ENCODE measurements at places on chromosomes 11 and 22.

- DNase-seq = no peak
Measured at GRCh38 chr22:30254314-30254713, 7.8 kb upstream of the LIF start.

- no peak for DNase-seq
Measured at GRCh38 chr22:22099194-22099486, 116.6 kb upstream of the TOP3B start.

DNA sequence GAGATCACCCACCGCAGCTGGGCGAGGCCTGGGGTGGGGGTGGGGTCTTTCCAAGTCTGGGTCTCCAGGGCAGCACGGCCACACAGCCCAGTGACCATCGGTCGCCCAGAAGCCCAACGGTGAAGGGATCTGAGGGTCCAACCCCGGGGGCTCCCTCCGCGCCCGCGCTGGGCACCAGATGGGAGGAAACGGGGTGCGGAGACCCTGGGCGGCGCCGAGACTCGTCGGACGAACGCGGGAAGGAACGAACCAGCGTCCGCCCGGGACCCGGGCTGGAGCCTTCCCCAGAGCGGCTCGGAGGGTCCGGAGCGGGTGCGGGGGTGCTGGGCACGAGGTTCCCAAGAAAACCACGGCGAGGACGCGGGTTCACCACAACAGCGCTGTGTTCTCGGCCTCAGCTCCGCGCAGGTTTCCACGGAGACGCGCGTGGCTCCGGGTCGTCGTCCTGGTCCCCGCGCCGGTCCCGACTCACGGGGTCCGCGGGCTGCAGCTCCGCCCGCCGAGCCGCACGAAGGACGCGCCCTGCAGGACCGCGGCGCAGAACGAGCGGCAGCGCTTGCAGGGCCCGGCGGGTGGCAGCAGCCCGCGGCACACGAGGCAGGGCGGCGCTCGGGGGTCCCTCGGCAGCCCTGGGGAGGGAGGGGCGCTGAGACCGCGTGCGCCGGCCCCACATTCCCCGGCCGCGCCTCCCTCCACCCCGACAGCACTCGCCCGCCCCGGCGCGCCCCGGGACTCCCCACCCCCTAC lies 2.3 kb upstream of the IL17REL start:
- DNase-seq = no peak

DNA sequence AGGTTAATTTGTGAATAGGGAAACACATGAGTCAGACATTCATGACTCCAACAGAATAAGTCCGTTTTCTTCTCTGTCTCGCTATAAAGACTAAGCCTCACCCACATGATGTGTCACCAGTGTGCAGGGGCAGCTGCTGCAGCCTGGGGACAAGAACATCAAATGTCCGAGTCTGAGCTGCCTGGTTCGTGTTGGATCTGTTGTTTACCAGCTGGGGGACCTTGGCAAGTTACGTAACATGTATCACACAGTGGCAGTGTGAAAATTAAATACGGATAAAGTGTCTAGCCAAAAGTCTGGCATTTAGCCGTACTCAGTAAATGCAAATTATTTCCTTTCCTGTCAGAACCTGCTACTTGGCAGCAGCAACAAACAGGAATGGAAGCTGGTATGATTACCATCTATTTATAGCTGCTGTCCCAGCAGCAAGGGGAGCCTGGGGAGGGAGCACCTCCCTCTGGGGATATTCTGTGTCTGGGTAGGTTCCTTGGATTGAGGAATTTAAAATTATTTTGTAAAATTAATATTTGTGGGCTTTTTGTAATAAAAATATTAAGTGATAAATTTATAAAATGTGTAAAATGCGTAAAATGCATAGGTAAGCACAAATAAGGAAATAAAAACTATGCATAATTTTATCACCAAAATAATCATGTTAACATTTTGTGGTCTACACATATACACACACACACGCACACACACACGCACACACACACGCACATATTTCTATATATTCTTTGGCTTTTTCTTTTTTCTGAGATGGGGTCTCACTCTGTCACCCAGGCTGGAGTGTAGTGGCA lies 1.3 kb upstream of the CLDN25 start:
- no peak for DNase-seq

DNA sequence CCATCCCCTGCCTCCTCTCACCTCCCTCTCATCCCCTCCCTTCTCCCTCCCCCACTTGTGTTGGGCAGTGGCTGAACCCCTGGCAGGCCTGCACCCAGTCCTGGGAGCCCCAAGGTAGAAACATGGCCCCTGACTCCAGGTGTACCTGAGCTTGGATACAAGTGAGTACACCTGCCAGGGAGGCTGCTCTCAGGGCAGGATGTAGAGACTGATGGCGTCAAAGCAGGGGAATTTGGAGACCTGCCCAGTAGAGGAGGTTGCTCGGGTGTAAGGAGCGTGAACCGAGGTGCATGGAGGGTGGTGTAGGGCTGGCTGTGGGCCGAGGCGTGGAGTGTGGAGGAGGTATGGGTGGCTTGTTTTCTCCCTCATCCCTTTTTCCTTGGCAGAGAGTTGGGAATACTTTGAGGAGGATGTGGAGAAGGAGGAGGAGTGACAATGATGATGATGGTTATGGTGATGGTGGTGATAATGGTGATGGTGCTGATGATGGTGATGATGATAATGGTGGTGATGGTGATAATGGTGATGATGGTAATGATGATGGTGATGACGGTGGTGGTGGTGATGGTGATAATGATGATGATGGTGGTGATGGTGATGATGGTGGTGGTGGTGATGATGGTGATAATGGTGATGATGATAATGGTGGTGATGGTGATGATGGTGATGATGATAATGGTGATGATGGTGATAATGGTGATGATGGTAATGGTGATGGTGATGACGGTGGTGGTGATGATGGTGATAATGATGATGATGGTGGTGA lies 12.3 kb downstream of the MRGPRG start:
- DNase-seq = no peak

- peak; percentile 19 for DNase-seq
Measured at GRCh38 chr11:103800406-103801114, 235.9 kb upstream of the DDI1 start.

Measured in testis (tissue), 5 donors.